ENCODE measurements at places on chromosomes 3 and 15.

GRCh38 chr15:45869034-45869668 is 234.3 kb downstream of the SQOR start:
- DNase-seq: no peak

DNA sequence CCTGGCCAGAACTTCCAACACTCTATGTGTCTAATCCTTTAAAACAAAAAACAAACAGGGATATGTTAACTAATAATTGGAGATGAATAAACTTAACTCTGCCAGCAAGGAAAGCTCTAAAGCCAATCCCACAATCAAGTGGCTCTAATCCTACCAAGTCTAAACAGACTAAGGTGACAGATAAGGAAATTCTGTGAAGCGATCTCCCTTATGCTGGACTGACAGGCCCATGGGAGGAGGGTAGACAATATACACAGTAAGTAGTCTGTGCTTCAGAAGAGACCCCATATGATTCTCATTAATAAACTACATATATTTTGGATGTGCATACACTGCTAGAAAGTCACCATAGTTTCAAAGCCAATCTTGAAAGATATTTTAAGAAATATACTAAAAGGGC is 10.1 kb downstream of the VPS13C start:
- no peak for DNase-seq

DNA sequence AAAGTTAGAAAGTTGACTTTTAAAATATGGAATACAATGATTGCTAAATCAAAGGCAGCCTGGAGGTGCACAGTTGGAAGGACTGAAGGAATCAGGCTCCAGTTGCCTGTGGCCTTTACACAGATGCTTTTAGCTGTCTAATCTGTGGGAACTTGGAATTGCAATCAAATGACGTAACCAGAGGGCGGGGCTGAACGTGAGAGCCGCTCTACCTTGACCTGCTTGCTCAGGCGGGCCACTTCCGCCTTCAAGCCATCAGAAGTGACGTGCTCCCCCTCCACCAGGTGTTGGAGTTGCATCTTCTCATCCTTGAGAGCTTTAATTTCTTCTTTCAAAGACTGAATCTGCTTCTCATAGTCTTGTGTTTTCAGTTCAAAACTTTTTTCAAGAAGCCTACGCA is 37.7 kb upstream of the GNB5 start:
- DNase-seq: no peak

GRCh38 chr15:56339594-56339993 is 25.6 kb upstream of the TEX9 start:
- DNase-seq: no peak

All from stimulated activated CD8-positive, alpha-beta memory T cell treated with anti-CD3 and anti-CD28 coated beads, Interleukin-12 subunit alpha, Interleukin-12 subunit beta, amount 100 ng/mL, for 1 hour (primary cell).